ENCODE measurements at places on chromosomes 7 and 10.

GRCh38 chr7:134948736-134949135 lies 37.6 kb upstream of the AGBL3 start:
- DNase-seq: no peak

GRCh38 chr7:75928568-75928914 lies 13.6 kb downstream of the POR start:
- DNase-seq: peak; percentile 21

GRCh38 chr7:70588191-70588921 lies 543.6 kb upstream of the GALNT17 start:
- DNase-seq: no peak

DNA sequence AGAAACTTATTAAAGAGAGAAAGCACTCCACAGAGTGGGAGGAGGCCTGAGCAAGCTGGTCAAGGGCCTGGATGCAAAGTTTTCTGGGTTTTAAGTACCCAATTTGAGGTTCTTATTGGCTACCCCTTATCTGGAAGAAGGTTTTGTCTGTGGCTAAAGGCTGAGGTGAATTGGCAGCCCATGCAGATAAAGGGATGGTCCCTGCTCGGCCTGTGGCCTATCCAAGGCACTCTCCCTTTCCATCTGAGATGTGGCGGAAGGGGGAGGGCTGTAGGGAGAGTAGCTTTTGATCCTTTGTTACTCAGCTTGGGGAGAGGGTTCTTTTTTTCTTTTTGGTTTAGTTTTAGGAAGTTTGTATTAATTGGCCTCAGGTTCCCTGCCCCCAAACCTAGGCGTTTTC lies 465.1 kb downstream of the ATRNL1 start:
- DNase-seq: no peak

DNA sequence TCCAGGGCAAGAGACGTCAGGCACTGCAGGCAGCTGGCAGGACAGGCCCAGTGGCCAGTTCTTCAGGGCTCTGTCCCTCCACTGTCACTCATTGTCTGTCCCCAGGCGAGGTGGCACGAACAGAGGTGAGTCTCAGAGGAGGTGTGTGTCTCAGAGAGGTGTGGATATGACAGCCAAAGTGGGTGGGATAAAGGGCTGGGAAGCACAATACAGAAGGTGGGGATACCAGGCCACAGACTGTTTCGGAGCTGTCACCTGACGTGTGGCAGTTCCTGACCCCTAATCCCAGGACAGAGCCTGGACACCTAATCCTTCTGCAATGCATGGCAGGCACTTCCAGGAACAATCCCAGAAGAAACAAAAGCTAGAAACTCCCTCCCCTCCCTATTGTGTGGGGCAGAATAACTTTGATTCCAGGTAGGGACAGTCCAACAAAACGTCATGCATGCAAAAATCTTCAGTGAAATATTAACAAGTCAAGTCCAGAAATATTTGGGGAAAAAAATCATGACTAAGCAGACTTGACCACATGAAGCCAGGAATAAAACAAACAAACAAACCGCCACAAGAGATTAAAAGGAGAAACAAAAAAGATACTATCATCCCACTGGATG lies 11.6 kb downstream of the KLRG2 start:
- no peak for DNase-seq

GRCh38 chr10:50379616-50380015 lies 128.3 kb upstream of the ASAH2 start:
- DNase-seq: no peak

DNA sequence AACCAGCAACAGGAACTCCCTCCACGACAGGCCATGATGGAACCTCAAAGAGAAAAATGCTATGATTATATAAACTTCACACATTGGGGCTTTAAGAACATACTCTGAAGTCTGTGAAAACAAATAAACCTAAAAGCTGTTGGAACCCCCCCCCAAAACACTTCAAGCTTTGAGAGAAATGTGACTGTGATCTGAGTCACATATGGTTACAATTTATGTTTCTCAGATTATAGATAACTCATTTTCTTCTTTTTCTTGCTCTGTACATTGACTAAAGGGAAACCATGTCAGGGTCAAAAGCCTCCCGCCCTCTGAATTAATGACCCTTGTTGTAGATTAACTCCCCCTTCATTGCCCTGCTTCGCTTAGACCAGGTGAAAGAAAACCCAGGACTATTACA lies 15.8 kb downstream of the VOPP1 start:
- DNase-seq: no peak

- no peak for DNase-seq
These were observed 33.9 kb upstream of the PROSER2 start for GRCh38 chr10:11789306-11789705.

DNA sequence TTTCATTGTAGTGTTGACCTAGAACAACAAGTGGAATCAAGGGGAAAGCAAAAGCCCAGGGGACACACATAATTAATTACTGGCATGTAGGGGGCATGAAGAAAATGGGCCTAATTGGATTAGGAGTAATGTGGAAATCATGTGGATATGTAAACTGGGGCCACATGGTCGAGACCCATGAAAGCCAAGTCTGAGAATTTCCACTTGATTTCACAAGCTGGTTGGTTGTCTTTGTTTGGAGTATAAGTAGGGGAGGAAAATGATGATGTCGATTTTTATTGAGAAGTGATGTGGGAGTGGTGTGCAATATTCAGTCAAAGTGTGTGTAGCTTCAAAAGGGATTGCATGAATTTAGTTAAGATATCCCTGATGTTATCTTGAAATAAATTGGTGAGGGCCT lies 131.8 kb downstream of the LRRC4 start:
- DNase-seq: no peak

DNA sequence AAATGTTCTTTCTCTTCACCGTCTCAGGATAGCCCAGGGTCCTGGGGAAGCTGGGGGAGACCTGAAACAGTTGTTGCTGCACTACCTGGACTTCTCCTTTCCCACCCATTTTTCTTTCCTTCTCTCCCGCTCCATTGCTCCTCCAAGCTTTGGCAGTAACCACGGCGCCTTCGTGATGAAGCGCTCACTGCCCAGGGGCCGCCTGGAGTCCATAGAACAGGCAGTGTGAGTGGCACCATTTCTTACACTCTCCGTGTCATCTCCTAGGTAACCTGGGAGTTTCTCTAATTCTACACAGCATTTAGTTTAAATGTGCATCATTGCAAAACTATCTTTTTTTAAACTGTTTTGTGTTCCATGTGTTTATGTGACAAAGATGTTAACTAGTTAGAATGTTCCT lies 40.3 kb upstream of the BHLHA15 start:
- DNase-seq: no peak

DNA sequence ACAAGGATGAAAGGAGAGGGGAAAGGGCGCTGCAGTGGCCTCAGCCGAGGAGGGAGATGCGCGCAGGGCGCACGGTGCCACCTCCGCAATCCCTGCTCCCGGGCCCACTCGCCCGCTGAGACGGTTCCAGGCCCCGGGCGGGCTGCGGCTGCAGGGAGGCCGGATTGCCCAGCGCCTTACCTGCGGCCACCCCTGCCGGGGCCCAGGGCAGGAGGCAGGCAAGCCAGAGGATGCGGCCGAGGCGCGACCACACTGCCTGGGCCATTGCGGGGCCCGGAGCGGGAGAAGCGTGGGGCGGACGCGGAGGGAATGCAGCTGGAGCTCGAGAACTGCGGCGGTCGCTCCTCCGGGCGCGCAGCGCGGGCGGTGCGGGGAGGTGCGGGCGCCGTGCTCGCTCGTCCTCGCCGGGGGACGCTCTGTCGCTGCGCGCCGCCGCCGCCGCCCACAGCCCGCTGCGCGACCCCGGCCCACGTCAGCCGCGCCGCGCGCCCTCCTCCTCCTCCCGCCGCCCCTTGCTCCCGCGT lies at the start of gene TMEM130:
TMEM130 (minus strand) TSS at position 418 of the 524 bp plus-strand sequence; CDS start at position 265, 153 bp downstream.
- peak; percentile 23 for DNase-seq

GRCh38 chr10:43843321-43844101 lies 194.8 kb upstream of the ZNF32 start:
- DNase-seq: no peak

DNA sequence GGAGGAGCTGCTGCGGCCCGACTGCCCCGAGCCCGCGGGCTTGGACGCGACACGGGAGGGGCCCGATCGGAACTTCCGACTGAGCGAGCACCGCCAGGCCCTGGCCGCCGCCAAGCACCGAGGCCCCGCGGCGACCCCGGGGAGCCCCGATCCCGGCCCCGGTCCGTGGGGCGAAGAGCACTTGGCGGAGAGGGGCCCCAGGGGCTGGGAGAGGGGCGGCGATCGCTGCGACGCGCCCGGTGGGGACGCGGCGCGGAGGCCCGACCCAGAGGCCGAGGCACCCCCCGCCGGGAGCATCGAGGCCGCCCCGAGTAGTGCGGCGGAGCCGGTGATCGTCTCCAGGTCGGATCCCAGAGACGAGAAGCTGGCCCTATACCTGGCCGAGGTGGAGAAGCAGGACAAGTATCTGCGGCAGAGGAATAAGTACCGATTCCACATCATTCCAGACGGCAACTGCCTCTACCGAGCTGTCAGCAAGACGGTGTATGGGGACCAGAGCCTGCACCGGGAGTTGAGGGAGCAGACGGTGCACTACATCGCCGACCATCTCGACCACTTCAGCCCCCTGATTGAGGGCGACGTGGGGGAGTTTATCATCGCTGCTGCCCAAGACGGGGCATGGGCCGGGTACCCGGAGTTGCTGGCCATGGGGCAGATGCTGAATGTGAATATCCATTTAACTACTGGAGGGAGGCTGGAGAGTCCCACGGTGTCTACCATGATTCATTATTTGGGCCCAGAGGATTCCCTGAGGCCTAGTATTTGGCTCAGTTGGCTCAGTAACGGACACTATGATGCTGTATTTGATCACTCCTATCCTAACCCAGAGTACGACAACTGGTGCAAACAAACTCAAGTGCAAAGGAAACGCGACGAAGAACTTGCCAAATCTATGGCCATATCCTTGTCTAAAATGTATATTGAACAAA lies 1.4 kb downstream of the OTUD1 start:
- DNase-seq: peak; percentile 49

- no peak for DNase-seq
These were observed 75.3 kb upstream of the FOXK1 start for GRCh38 chr7:4606797-4607196.

GRCh38 chr7:101173752-101174244 lies 6.3 kb downstream of the NAT16 start:
- peak; percentile 73 for DNase-seq

- no peak for DNase-seq
These were observed 182.2 kb upstream of the PCDH15 start for GRCh38 chr10:54983255-54983654.

- no peak for DNase-seq
These were observed 164.7 kb downstream of the C1GALT1 start for GRCh38 chr7:7347045-7347444.

DNA sequence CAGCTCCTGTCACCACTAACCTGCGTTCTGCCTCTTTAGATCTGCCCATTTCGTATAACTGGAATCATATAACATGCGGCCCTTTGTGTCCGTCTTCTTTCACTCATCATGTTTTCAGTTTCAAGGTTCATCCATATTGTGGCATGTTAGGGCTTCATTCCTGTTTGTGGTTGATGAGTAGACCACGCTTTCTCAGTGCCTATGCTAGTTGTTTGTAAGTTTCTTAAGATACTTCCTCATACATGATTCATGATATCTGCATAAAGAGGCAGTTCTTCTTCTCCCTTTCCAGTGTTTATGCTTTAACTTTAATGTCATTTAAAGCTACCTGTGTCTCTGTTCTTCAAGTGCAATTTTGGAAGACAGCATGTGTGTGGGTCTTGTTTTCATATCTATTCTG lies 79.5 kb upstream of the FAM20C start:
- no peak for DNase-seq

DNA sequence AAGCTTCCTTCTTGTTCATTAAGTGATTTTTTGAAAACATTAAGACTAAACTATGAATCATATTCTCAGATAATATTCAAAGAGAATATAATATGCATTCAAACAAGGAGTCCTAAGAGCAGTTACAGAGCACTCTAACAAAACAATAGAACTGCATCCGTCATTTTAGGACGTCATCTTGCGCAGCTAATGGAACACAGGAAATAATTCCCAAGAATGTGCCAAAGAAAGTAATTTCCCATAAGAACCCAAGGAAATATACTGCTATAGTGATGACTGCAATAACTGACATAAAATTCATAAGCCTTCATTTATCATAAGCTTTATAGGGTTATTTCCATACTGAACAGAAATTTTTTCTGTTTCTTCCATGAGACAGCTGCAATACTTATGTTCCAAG lies 28.3 kb upstream of the CASD1 start:
- no peak for DNase-seq

DNA sequence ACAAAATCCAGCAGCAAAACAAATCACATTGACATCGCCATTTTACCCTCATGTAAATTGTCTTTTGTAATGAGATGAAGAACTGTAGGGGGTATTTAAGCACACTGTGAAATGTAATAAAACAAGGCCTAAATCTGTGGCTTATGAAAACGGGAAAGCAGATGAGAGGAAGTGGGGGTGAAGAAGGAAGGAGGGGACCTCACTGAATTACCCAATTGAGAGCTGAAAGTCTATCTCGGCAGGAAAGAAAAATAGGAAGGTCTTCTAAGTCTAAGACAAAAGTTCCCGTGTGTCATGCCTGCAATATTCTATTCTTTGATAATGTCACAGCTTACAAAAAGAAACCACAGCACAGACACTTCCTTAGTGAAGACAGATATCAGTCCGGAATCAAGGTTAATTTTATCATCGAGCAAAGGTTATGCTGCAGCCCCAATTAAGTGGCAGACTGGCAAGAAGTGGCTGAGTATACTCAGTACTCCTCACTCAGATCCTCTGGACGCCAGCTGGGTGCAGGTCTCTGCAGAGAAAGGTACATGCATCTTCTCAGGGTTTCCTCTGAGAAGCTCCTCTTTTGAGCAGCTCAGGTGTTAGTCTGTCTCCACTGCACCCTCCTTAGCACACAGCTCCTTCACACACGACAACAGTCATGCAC lies 239.7 kb downstream of the FANK1 start:
- no peak for DNase-seq

- DNase-seq: no peak
These were observed 758.3 kb upstream of the COBL start for GRCh38 chr7:52074912-52075311.

DNA sequence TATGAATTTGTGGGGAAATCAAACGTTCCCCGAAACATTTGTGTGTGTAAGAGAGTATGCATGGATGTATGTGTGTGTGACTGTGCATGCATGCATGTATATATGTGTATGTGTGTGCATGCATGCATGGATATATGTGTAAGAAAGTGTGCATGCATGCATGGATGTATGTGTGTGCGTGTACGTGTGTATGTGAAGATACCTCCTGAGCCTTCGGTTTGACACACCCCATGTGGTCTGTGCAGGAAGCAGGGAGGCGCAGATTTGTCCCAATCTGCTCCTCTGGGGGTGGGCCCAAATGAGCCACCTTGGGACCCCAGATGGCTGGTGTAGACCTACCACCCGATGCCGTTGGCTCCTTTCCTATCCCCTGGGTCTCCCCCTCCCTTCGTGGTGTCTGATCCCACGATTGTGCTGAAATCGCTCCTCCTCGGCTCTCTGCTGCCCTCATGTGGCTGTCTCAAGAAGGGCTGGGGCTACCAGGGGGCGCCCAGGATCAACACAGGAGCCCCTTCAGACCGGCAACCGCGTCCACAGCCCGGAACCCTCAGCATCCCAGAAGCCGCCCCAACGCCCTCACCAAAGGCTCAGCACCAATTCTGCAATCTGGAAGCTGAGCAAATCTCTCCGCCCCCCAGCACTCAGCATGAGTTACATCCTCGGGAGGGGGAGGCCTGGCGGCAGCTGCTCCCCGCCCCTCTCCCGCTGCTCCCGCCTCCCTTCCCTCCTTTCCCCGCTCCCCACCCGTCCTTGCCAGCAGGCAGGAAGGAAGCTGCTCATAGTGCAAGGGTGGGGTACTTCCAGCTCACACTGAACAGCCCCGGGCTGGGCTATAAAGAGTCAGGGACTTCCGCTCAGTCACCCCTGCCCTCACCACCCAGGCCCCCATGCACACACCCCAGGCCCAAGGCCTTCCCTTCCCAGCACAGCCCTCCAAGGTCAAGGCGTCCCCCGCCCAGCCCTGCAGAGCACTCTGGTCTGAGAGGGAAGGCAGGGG lies 2.3 kb upstream of the NOS3 start:
- DNase-seq: peak; percentile 79
